Heart right ventricle (tissue), 16 donors: ENCODE measurements at places on chromosomes 11 and 22. TPM values are rescaled to one million over a fixed set of nuclear protein-coding genes. Genes with fewer than 3 reads are reported as not detected.

DNA sequence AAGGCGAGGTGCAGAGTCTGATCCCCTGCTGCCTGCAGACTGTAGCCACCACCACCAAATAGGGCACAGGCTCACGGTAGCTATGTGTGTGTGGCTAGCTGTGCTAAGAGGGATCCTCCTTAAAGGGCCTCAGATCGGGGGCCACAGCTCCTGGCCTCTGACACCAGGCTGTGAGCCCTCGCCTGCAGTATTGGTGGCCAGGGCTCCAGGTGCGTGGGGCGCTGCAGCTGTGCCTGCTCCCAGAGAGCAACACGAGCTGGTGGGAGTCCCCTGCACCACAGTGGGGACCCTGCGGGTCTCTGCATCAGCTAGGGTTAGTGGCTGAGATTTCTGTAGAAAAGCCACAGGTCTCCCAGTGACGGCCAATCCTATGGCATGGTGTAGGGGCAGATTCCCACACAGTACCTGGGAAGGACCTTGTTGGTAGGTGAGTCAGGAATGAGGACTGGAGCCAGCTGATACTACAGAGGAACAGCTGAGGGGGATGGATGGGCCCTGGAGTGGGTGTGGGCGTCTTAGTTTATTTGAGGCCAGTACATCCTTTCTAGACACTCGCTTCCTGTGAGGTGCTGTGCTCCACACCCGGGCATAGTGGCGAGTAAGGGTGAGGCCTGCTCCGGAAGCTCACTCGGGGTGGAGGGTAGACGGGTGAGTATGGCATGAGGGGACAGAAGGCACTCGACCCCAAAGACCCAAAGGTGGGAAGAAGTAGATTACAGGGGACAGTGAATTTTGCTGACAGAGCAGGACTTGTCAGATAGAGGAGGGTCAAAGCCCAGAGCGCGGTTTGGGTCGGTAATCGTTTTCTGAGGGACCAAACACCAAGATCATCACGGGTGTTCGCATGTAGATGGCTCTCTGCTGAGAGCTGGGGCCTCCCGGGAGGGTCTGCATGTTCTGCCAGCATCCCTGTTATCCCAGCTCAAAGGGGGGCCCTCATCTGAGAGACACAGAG, 212.5 kb downstream of the TBC1D22A start:
- peaks cover 24% of the 10 kb centered on the region for H3K4me1 ChIP-seq
- peaks cover 62% of the 10 kb centered on the region for H3K36me3 ChIP-seq
- H3K27ac ChIP-seq = no peak overlapping the region
- no peak overlapping the region for H3K4me3 ChIP-seq

DNA sequence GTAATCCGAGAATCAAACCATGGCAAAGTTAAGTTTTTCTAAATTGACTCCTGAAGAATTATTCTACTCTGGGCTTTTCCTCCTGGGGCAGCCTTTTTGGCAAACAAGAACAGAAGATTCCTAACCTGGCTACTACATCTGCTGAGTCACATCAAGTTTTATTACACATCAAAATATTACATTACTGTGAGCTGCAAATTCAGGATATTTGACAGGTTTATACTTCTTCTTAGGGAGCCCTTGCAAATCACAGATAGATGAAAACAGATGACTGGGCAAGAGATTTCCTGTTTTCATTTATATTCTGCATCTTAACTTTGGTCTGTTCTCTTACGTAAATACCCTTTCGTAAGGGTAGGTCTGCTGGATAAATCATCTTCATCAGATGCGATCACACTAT, 23.6 kb downstream of the XRRA1 start:
- H3K4me1 ChIP-seq = no peaks in the 10 kb centered on the region
- no peak for DNase-seq
- H3K27me3 ChIP-seq = no peaks in the 10 kb centered on the region
- H3K4me3 ChIP-seq = no peak overlapping the region

DNA sequence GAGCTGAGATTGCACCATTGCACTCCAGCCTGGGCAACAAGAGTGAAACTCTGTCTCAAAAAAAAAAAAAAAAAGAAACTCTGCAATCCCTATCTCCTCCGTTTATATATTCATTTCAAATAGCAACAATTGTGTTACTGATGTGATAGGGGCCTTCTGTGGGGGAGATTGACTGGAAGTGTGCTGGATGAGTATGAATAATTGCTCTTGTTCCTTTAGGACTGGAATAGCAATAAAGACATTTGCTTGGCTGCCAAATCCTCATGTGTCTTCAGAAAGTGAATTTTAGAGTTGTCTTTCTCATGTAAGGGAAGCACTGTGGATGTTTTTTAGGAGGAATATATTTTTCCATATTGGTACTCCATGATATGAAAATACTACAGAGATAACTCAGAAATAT, 21.1 kb upstream of the ME3 start:
- H3K4me3 ChIP-seq = no peak overlapping the region
- no peak for DNase-seq
- no peaks in the 10 kb centered on the region for H3K27me3 ChIP-seq
- no peaks in the 10 kb centered on the region for H3K36me3 ChIP-seq
- H3K4me1 ChIP-seq = no peaks in the 10 kb centered on the region
- H3K27ac ChIP-seq = no peak overlapping the region

Gene SMDT1
- 130 TPM for total RNA-seq

DNA sequence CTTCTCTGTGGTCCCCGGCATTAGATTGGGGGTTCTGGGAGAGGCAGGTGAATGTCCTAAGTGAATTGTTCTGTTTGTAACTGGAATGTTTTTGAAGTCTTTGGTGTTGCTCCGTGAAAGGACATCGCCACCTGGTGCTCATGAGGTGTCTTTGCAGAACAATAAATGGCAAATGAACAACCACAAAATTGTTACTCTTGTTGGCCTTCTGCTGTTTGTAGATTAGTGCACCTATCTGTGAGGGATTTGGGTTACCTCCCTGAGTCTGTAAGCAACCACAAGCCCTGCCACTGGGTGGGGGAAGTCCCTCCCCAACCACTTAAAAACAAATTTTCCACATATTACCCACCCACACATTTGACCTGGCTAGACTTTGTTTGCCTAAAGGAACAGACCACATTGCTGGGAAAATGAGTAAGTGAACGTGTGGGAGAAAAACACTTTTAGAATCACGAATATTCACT, 4.7 kb downstream of the MPEG1 start:
- peak overlapping the region; percentile 16 for H3K27ac ChIP-seq
- no peak overlapping the region for H3K4me3 ChIP-seq
- H3K36me3 ChIP-seq = no peaks in the 10 kb centered on the region
- H3K27me3 ChIP-seq = no peaks in the 10 kb centered on the region

Gene HTR3A
- not detected for total RNA-seq

DNA sequence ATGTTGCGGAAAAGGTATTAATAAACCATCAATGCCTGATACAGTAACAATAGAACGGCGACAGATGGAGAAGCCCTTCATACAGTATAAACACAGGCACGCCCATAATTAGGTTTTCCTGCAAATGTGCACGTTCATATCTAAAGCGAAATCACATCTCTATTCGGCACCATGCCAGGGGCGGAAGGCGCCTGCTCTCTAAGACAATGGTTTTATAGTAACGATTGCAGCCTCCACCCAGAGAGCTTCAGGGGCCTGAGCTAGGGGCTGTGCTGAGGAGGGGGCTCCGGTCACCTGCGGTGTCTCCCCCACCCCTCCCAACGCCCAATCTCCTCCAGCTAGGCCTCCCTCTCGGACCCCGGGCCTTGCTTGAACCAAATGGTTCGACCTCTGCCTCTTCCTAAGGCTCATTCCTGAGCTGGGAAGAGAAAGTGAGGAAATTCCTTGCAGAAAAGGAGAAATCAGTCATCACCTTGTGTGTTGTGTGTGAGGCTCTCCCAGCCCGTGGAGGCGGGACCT, 9.6 kb downstream of the KRTAP5-5 start:
- H3K4me1 ChIP-seq = peaks cover 23% of the 10 kb centered on the region
- DNase-seq = peak; percentile 47
- H3K27ac ChIP-seq = no peak overlapping the region
- H3K36me3 ChIP-seq = no peaks in the 10 kb centered on the region

Gene OR9G1
- not detected for total RNA-seq

Gene SLC22A6
- total RNA-seq = not detected

DNA sequence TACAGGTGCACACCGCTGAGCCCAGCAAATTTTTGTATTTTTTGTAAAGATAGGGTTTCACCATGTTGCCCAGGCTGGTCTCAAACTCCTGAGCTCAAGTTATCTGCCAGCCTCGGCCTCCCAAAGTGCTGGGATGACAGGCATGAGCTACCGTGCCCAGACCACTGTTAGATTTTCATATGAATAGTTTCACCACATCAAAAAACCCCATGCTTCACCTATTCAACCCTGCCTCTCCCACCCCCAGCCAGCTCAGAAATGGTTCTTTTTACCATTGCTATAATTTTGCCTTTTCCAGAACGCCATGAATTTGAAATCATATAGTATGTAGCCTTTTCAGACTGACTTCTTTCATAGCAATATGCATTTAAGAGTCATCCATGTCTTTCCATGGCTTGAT, 37.9 kb downstream of the CDPF1 start:
- no peaks in the 10 kb centered on the region for H3K4me1 ChIP-seq
- no peaks in the 10 kb centered on the region for H3K27me3 ChIP-seq
- no peak overlapping the region for H3K27ac ChIP-seq

Gene ENDOD1
- 7.4 TPM for total RNA-seq

DNA sequence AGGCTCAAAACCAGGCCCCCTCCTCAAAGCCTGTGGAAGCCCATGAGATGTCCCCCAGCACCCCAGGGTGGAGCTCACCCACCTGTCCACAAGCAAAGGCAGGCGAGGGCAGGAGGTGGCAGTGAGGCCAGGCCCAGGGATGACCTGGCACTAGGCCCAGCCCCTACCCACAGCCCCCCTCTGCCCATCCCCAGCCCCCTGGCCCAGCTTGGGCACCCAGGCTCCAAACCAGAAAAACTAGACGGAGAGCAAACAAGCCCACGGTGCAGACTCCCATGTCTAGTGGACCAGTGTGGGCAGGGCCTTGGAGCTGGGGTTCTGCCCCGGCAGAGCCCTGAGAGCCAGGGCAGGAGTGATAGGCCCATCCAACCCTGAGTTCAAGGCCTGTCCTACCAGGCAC, 16.9 kb upstream of the TBX1 start:
- H3K27me3 ChIP-seq = peaks cover 3% of the 10 kb centered on the region
- no peaks in the 10 kb centered on the region for H3K36me3 ChIP-seq
- H3K27ac ChIP-seq = no peak overlapping the region
- no peak overlapping the region for H3K4me3 ChIP-seq
- H3K4me1 ChIP-seq = peaks cover 19% of the 10 kb centered on the region

DNA sequence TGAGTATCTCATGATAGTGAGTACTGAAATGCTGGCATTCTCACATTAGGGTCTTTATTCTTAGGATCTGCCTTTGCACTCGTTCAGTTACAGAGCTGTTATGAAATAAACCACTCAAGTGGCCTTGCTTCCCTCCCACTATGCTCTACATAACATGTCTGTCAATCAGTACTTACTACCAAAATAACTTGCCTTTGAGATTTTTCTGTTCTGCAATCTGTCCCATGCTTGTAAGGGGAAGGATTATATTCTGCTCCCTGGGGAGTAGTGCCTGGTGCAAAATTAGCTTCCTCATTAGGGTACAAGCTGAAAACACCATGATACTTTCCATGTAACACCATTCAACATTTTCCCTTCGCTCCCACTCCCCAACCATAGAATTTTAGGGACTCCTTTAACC, 1.9 kb upstream of the GRAP2 start:
- no peak overlapping the region for H3K27ac ChIP-seq
- no peak for DNase-seq
- H3K36me3 ChIP-seq = no peaks in the 10 kb centered on the region
- H3K27me3 ChIP-seq = peaks cover 15% of the 10 kb centered on the region

GRCh38 chr11:78789375-78789774, 214.7 kb upstream of the NARS2 start:
- DNase-seq = no peak
- no peak overlapping the region for H3K4me3 ChIP-seq
- H3K27ac ChIP-seq = no peak overlapping the region
- no peaks in the 10 kb centered on the region for H3K4me1 ChIP-seq
- no peaks in the 10 kb centered on the region for H3K36me3 ChIP-seq
- H3K27me3 ChIP-seq = no peaks in the 10 kb centered on the region

Gene SLC22A12
- not detected for total RNA-seq

Gene TYR
- total RNA-seq = not detected

Gene OR10A2
- total RNA-seq = not detected

- H3K27ac ChIP-seq = no peak within 1 kb of the TSS
- peak within 1 kb of the TSS; percentile 62 for H3K4me3 ChIP-seq
- H3K36me3 ChIP-seq = no peaks in the 10 kb centered on the region
These were observed at the start of gene BIK for GRCh38 chr22:43110444-43110926. BIK (plus strand) TSS chr22:43110750; CDS start chr22:43124023, 13,273 bp downstream.

DNA sequence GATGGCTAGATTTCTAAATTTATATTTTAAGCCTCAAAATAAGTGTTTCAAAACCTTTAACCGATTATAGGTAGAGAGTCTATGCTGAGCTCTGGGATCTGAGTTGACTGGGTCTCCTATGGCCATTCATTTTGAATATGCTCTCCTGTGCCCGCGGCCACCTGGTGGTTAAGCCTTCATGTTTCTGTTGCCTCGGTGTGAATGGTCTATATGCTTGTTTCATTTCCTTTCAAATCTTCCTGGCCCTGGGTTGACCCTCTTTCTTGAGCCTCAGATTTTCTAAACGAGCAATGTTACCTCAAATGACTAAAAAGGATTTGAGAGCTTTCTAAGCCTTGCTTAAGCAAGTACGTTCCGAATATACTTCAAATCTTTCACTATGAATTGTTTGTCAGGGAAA, 789.4 kb upstream of the KIRREL3 start:
- no peaks in the 10 kb centered on the region for H3K4me1 ChIP-seq
- no peaks in the 10 kb centered on the region for H3K36me3 ChIP-seq
- no peak overlapping the region for H3K4me3 ChIP-seq
- DNase-seq = no peak
- H3K27ac ChIP-seq = no peak overlapping the region

DNA sequence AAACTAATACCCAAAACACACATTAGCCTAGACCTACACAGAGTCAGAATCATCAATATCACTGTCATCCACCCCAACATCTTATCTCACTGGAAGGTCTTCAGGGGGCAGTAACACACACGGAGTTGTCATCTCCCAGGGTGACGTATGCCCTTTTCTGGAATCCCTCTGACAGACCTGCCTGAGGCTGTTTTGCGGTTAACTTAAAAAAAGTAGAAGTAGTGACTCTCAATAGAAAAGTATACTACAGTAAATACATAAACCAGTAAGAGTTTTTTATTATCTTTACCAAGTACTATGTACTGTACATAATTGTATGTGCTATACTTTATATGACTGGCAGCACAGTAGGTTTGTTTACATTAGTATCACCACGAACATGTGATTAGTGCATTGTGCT, 80.5 kb downstream of the PGR start:
- H3K36me3 ChIP-seq = no peaks in the 10 kb centered on the region
- no peaks in the 10 kb centered on the region for H3K4me1 ChIP-seq
- no peak overlapping the region for H3K4me3 ChIP-seq
- DNase-seq = no peak

Gene FADS1
- 20.2 TPM for total RNA-seq
